ENCODE measurements at places on chromosomes 5 and 9.

DNA sequence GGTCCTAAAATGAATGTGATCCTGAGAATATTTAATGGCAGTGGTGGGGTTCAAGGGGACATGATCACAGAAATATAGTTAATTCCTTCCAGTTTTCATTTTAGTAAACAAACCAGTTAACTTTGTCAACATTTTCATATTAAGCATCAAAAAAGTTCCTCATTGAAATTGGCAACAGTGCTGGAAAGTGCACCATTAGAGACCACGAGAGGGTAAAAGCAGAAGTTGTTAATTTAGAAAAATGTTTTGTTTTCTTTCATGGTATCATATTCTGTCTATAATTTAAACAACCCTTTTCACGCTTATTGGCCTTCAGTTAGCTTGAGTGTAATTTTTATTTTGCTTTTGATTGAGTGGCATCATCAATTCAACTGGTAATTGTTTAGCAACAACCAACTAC is 11.9 kb downstream of the GIN1 start:
- DNase-seq: no peak

GRCh38 chr9:86511614-86512360 is 157.6 kb upstream of the TUT7 start:
- DNase-seq: no peak

- DNase-seq: no peak
These were observed 483 bp downstream of the FBXL7 start for GRCh38 chr5:15500325-15501001.

DNA sequence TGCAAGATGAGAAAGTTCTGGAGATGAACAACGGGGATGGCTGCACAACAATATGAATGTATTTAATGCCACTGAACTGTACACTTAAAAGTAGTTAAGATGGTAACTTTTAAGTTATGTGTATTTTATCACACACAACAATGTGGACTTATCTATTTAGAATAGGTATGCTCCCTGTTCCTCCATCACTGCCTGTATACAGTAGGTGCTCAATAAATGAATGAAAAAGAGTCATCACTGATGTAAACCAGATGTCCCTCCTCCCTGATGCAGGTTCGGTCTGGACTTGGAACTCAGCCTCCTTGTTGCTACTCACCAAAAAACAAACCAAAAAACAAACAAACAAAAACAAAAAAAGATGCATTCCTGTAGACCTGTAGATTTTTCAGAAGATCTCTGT is 65.9 kb upstream of the BOD1 start:
- DNase-seq: no peak

DNA sequence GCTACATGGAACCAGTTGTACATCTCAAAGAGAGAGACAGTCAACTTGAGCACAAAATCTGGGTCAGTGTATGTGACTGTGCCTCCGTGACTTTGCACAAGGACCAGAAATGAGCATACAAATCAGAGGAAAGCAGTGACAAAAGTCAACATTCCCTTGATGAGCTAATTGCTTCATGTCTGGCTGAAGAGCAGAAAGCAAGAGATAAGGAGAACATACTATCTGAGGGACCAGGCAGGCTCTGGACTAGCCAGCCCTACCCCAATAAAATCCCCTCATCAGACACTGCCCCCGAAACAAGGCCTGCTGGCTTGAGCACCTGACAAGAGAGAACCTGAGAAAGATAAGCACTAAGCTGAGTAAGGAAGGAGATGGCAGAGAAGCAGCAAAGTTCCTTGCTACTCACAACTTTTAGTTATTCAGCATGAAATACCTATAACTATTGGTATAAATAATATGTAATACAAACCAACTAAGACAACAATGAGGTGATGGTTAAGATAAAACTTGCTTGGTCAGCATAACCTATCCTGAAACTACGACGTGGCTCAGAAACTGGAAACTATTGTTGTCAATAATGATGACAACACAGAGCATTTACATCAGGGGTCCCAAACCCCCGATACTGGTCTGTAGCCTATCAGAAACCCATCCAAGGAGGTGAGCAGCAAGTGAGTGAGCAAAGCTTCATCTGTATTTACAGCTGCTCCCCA is 9.5 kb downstream of the SIL1 start:
- no peak for DNase-seq

- DNase-seq: peak; percentile 71
These were observed 638 bp downstream of the MARCHF3 start for GRCh38 chr5:127029581-127030258.

- DNase-seq: no peak
These were observed 468.2 kb upstream of the KIF2A start for GRCh38 chr5:61837788-61838187.

- no peak for DNase-seq
These were observed 13.7 kb downstream of the FOXD1 start for GRCh38 chr5:73434907-73435306.

GRCh38 chr5:68194386-68194785 is 21.2 kb upstream of the PIK3R1 start:
- DNase-seq: no peak

DNA sequence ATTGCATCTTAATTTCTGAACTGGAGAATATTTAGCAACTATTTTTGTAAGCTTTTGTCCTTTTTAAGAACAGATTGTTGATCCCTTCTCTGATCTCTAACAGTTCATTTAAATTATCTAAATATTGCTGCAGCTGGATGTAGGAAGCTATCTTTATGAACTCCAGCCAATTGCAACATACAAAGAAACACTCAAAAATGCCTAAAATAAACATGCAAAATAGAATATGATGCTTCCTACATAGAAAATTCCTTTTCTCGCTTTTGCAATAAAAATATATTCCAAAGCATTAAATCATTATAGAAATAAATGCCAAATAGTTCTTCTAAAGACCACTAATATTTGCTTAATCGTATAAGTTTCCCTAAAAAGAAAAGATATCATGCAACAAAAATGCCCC is 218.6 kb downstream of the LURAP1L start:
- no peak for DNase-seq

- no peak for DNase-seq
These were observed 280.1 kb downstream of the FBXL17 start for GRCh38 chr5:108101821-108102220.

DNA sequence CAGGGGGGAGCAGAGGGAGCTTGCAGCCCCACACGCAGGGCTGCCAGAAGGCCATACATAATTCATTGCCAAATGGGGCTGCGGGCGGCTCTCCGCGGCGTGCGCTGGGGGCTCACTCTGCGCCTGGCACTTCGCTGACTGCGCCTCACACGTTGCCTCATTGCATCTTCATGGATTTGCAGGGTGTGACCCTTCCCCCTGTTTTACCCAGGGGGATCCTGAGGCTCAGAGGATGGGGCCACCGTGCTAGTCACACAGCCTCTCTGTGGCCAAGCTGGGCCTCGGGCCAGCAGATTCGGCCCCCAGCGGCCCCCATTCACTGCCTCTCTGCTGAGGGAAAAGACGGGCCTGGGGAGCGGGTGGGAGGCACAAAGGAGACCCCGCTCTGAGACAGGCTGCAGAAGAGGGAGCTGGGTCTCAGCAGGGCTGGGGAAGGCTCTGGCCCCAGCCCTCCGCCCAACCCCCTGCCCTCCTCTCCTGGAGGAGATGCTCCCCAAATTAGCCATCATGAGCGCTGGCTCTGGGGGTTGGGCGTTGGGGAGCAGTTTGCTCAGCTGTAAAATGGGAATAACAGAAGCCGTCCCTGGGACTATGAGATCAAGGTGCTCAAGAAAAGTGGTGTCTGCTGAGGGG is 115.5 kb downstream of the C9orf50 start:
- no peak for DNase-seq

DNA sequence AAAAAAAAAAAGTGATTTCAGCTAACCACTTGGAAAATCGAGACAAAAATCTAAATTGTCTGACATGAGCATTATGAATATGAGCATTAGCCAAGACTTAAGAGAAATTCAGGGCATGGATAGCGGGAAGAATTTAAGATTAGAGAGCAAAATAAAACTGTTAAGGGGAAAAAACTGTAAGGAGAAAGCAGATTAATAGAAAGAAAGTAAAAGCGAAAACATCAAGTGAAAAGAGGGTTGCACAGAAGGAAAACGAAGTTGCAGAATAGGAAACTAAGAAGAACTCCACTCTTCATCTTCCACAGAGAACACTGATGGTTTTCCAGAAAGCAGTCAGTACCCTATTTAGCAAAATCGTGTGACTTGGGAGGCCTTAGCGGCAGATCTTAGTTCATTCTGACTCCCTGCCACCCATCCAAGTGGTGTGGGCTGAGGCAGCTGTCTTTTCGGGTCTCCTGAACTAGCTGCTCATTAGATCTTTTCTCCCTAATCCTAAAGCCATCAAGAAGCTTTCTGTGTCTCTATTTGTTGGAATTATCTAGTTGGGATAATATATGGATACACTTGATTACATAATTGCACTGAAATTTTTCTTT is 3.7 kb downstream of the NIM1K start:
- DNase-seq: no peak

DNA sequence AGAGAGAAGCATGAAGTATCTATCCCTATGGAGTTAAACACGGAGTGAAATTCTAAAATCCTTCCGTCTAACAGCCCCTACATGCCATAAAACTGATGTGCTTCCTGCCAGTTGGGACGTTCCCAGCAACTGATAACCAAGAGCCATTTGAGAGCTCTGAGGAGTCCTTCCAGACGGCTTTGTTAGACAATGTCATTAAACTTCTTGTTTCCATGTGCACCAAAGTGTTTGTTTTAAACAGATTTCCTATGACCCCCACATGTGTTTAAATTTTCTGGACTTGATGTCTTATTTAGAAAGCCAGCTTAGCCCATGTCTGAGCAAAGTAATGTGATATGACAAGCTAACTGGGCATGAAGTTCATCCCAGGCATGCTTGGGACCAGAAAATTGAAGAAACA is 57.2 kb upstream of the LPAR1 start:
- DNase-seq: no peak

DNA sequence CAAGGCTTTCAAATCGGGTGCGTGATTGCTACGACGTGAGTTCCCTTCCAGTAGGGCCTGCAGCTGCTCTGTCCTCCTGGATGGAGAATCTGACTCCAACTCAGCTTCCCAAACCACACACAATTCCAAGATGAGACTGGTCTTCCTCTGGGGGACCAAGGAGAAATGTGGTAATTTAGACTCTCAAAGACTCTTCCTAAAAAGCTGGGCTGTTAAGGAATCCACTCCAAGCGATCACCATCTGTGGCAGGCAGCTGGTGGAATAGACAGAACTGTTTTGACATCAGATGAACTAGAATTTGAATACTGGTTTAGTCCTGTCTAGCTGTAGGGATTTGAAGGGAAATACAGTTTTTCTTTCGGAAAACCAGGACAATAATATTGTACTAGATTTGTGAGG is 130.7 kb upstream of the KLF4 start:
- no peak for DNase-seq

DNA sequence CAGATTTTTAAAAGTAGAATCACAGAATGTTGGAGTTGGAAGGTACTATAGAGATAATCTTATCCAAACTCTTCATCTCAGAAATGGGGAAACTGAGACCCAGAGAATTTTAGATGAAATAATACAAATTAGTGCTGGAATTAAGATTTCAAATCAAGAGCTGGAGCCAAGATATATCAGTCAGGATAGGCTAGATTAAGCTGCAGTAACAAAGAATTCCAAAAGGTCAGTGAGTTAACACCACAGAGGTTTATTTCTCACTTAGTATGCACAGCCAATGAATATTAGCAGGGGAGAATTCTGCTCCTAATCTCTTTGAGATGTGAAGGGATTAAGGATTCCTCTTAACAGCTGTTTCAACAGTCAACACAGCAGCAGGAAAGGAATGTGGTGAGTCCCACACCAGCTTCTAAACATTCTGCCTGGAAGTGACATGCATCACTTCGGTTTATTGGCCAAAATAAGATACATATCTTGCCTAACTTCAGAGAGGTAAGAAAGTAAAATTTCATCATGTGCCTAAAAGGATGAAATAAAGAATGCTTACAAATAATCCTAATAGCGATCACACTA is 136.8 kb downstream of the FRMD3 start:
- no peak for DNase-seq

DNA sequence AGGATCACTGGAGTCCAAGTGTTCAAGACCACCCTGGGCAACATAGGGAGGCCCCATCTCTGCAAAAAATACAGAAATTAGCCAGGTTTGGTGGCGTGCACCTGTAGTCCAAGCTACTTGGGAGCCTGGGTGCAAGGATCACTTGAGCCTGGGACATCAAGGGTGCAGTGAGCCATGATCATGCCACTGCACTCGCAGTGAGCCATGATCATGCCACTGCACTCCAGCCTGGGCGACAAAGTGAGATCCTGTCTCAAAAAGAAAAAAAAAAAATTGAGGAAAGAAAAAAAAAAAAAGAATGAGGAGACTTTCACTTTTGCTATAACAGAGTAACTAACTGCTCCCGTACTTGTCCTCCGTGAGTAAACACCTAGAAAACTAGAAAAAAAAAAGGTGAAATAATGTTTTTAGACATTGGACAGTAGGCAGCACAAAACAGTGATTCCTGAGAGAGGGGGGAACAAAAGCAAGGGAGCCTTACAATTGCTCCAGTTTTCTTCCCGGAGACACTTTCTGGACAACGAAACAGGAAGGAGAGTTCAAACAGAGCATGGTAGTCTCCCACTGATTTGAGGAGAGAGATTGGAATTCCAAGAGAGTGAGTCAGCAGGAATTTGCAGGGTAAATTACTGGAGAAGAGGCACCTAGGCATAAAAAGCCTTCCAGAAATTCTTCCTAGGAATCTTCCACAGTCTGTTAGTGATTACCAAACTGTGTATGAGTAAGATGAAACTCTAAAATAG is 6.9 kb upstream of the ZBTB5 start:
- DNase-seq: no peak

DNA sequence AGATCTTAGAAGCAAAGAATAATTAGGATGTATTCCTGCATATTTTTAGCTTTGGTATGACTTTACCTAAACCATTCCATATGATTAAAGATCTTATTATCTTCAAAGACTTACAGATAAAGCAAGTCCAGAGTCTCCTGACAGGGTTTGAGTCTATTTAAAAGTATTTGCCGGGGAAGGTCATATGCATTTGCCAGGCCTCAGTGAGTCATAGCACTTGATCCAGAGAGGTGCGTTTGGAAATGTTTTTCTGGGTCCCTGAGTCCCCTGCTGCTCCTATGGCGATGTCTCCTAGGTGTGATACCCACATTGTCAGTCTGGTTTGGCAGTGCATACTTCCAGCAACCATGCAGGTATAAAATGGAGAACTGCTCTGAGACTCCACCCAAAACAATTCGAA is 217.0 kb downstream of the FBXL7 start:
- no peak for DNase-seq

- no peak for DNase-seq
These were observed 61.7 kb downstream of the TRIO start for GRCh38 chr5:14204785-14205321.

DNA sequence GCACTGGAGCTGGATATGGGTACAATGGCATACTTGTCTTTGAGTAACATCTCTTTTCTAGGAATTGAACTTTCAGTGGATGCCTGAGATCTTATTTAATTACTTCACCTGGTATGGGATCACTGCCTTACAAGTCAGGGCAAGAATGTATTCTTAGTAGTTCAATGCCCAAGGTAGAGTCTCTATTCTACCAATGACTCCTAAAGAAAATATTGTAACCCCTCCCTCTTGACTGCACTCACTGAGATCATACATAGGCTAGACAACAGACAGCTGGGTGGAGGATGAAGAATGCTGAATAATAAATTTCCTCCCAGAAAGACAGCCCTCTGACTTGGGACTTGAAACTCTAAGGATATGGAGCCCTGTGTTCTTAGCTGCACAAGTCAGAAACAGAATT is 1216.3 kb upstream of the ACO1 start:
- DNase-seq: no peak

All from NCI-H1092 treated with DMSO at 0.1 percent for 48 hours (cell line).